ENCODE measurements at places on chromosomes 7 and 10. TPM values are rescaled to one million over a fixed set of nuclear protein-coding genes. Genes with fewer than 3 reads are reported as not detected.

Gene MRLN
- not detected for total RNA-seq

Gene CLEC2L
- not detected for total RNA-seq

Gene SLC26A3
- not detected for total RNA-seq

GRCh38 chr10:58897708-58898107 lies 278.7 kb upstream of the PHYHIPL start:
- DNase-seq: no peak

DNA sequence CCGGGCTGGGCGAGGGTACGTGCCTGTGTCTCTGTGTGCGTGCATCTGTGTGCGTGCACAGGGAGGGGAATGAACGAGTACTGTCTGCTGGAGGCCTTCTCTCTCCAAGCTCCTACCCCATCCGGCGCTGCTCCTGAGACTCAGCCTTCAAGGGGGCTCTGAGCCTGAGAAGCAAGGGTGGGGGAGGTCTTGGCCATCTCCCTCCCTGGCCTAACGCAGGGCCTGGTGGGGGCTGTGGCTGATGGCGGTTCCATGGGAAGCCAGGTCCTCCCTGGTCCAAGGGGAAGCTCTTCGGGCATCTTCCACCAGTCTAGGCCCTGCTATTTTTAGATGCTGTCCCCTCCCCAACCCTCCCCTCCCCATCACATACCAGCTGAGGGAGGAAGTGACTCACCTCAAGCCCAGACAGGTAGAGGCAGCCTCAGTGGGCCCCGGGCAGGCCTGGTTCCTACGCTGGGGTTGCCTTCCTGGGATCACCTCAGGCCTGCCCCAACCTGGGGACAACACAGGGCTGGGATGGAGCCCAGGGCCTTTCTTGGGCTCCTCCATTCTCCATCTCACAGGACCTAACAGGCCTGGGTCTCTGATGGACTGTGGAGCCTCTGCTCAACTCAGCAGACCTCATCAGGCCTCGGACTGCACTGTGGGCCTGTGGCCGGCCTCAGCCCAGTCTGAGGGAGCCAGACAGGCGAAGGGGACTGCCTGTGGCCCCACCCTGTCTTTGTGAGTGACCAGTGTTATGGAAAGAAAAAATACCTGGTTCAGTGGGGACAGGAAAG lies 32.2 kb downstream of the DNAJB12 start:
- no peak for DNase-seq

- DNase-seq: no peak
Observed at GRCh38 chr10:29608476-29609301, 26.1 kb downstream of the SVIL start.

- no peak for DNase-seq
Observed at GRCh38 chr7:93161181-93161762, 13.1 kb upstream of the SAMD9L start.

DNA sequence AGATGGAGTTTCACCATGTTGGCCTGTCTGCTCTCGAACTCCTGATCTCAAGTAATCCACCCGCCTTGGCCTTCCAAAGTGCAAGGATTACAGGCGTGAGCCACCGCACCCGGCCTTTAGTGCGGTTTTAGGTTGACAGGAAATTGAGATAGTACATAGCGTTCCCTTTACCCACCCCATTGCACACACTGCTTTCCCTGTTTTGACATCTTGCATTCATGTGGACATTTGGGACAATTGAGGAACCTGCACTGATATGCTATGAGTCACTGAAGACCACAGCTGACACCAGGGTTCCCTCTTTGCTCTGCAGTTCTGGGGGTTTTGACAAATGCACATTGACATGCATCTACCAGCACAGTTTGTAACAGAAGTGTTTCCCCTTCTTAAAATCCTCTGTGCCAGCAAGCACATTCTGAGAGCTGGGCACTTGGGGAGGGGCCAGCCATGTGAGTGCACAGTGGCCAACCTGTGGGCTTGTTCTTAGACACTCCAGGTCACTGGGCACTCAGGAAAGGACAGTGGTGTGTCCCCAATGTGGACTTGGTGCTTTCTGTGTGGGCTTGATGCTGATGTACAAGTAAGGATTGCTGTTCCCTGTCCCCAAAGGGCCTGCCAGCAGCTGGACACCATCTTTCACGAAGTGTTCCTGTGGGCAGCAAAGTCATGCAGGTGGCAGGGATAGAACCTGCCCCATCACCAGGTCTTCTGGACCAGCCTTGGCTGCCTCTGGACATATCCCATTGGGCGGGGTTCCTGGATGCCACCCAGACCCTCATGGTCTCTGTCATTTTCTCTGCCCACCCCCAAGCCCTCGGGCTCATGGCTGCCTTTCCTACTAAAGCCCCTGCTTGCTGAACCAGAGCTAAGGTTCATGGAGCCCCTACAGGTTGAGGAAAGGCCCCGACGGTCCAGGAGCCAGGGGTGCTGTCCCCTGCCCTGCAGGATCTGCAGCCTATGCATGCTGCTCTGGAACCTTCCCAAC lies 579.8 kb downstream of the GLRX3 start:
- no peak for DNase-seq

- no peak for DNase-seq
Observed at GRCh38 chr7:76155938-76156337, 45.8 kb upstream of the SRRM3 start.
